ENCODE measurements at places on chromosomes 16 and 17.

DNA sequence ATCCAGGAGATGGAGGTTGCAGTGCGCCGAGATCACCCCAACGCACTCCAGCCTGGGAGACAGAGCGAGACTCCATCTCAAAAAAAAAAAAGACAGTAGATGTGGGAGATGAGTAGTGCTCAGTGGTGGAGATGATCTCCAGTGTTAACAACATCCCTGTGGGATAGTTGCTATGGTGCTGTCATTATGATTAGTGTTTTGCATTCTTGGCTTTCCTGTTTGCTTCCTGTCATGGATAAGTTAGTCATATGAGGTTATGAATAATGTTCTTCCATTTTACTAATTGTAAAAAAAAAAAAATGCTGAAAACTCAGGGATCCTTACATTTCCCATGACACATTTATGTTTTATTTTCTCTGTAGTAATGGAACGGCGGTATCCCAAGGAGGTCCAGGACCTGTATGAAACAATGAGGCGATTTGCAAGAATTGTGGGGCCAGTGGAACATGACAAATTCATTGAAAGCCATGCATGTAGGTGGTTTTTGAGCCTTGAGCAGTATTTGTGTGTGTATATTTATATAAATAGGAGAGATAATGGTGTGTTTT, 24.5 kb upstream of the DUSP14 start:
- no peak overlapping the region for H3K4me3 ChIP-seq
- no peak for DNase-seq
- H3K4me1 ChIP-seq, result no peaks in the 10 kb centered on the region
- no peak overlapping the region for H3K27ac ChIP-seq

DNA sequence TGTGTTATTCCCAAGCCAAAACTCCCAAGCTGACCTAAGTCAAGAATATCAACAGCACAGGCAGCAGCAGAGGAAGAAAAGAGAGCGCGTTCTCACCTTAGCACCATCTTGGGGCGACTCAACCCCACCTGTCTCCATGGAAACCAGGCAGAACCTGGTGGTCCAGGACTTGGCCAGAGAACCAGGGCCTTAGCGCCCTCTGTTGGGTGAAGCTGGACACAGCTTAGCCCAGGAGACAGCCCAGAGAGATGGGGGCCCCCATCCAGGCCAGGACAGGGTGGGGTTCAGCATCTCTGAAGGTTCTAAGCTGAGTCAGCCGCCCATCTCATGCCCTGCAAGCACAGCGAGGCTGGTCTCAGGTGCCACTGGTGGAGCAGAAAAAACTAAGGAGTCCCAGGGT, 60.1 kb upstream of the TMEM132E start:
- DNase-seq, result no peak
- H3K4me3 ChIP-seq, result no peak overlapping the region
- no peaks in the 10 kb centered on the region for H3K4me1 ChIP-seq
- H3K27ac ChIP-seq, result no peak overlapping the region
- H3K36me3 ChIP-seq, result no peaks in the 10 kb centered on the region

DNA sequence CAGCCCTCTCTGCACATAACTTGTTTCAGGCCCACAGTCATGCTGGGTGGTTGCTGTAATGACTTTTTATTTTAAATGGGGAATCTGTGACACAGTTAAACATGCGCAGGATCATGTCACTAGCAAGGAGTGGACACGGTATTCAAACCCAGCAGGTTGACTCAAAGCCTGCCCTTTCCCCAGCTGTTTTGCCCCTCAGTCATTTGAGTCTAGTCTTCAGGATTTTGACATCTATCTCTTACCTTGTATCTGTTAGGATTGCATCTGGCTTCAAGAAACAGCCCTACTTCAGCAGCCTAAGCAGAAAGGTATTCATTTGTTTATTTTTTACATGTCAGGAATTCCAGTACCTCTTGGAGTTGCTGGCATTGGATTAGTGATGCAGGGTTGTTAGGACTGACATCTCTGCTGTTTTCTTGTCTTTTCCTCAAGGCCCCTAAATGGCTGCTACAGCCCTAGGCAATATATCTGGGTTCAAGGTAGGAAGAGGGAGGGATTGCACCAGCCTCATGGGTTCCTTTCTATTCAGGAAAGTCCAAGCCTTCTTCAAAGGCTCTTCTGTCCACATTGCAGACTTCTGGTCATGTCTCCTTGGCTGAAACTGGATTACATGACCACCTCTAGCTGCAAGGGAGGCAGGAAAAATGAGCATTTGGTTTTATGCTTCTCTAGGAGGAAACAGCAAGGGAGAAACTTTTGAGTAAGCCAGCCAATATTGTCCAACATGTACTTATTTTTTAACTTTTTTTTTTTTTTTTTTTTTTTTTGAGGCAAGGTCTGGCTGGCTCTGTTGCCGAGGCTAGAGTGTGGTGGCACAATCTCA, 22.8 kb downstream of the ABCC1 start:
- no peaks in the 10 kb centered on the region for H3K36me3 ChIP-seq
- no peak overlapping the region for H3K27ac ChIP-seq
- H3K4me3 ChIP-seq, result no peak overlapping the region
- DNase-seq, result no peak
- H3K27me3 ChIP-seq, result no peaks in the 10 kb centered on the region
- peaks cover 28% of the 10 kb centered on the region for H3K4me1 ChIP-seq

- no peak overlapping the region for H3K4me3 ChIP-seq
- no peaks in the 10 kb centered on the region for H3K27me3 ChIP-seq
- no peak overlapping the region for H3K27ac ChIP-seq
- H3K36me3 ChIP-seq, result no peaks in the 10 kb centered on the region
Measured at GRCh38 chr17:9050801-9051401, 29.6 kb downstream of the NTN1 start.
